Neural crest cell (in vitro differentiated cells): ENCODE measurements at places on chromosomes 13 and 19. TPM values are rescaled to one million over a fixed set of nuclear protein-coding genes. Genes with fewer than 3 reads are reported as not detected.
A peak's percentile ranks its signal among the peaks of the same experiment; 100 is the strongest.

GRCh38 chr13:40017662-40018262 is 362.3 kb downstream of the COG6 start:
- no peak for DNase-seq
- no peaks in the 10 kb centered on the region for H3K4me1 ChIP-seq
- no peak overlapping the region for H3K4me3 ChIP-seq
- H3K27ac ChIP-seq, result no peak overlapping the region
- H3K36me3 ChIP-seq, result no peaks in the 10 kb centered on the region

DNA sequence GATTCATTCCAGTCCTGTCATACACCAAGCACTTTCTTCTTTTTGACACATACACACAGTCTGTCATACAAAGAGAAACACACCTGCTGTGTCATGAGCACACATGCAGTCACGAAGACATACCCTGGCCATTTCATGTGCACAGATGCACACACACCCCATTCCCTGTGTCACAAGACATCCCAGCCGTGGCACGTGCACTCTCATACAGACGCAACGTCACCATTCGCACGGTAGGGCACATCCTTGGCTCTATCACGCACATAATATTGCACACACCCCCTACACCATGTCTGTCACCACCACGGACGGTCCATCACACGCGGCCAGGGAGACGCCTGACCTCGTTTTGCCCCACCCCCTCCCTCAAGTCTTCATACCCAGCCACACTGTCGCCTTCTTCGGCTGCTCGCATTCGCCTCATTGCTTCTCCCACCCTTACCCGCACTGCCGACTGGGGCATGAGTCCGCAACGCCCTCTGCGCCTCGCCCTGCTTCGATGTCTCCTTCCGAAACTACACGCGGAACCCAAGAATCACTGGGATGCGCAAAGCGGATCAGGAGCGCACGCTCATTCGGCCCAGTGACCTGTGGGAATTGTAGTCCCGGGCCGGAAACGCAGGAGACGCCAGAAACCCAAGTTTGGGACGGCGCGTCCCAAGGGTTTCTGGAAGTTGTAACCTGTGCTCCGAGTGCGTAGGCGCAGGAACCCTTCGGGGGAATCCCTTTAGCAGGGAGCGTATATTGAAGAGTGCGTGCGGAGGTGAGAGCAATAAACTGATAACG is 6.8 kb upstream of the ZNF283 start:
- H3K4me3 ChIP-seq, result no peak overlapping the region

Gene FBXO27
- total RNA-seq, result 4.9 and 6.8 TPM in 2 replicates

Gene ATXN8OS
- total RNA-seq, result not detected in 2 replicates

Gene PAK4
- total RNA-seq, result 54.4 and 56.8 TPM in 2 replicates

DNA sequence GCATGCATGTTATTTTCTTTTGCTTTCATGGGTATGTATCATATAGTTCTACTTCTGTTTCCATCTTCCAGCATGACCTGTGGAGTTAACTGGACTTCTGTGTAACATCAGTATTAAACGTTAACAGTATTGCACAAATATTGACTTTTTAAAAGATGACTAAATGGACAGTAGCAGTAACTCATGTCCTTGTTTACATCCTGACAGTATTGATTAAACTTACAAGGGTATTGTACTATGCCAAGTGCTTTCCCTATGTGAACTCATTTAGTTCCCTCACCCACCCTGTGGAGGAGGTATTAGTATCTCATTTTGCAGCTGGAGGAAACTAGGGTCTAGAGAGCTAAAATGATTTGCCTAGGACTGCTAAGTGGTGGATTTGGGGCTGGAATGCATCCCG is 128.7 kb upstream of the SLC10A2 start:
- no peaks in the 10 kb centered on the region for H3K27me3 ChIP-seq
- no peak overlapping the region for H3K4me3 ChIP-seq
- DNase-seq, result no peak
- H3K4me1 ChIP-seq, result peaks cover 23% of the 10 kb centered on the region

Gene TDRD3
- total RNA-seq, result 20.3 and 24.4 TPM in 2 replicates

Gene ZNF560
- 0.12 TPM in 1 of 2 replicates, not detected in the other for total RNA-seq

Gene ACP7
- total RNA-seq, result not detected in 2 replicates

DNA sequence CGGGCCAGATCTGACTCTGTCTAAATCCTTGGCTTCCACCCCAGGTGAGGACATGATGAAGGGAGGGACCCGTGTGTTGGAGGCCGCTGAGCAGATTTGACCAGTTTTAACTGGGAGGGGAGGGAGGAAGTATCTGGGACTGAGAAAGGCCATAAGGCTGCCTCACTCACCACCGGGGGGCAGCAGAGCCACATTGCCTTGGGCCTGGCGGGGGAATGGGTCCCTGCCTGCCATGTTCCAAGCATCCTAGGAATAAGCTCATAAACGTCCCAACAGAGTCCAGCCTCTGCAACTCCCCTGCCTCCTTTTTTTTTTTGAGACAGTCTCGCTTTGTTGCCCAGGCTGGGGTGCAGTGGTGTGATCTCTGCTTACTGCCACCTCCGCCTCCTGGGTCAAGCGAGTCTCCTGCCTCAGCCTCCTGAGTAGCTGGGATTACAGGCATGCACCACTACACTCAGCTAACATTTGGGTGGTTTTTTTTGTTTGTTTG is 15.5 kb downstream of the MAST3 start:
- peak overlapping the region; percentile 75 for H3K4me3 ChIP-seq
- H3K27me3 ChIP-seq, result peaks cover 22% of the 10 kb centered on the region
- DNase-seq, result peak; percentile 95
- H3K4me1 ChIP-seq, result peaks cover 19% of the 10 kb centered on the region

Gene NLRP4
- total RNA-seq, result not detected in 2 replicates

GRCh38 chr13:32252812-32253438 is 62.2 kb downstream of the ZAR1L start:
- no peaks in the 10 kb centered on the region for H3K4me1 ChIP-seq
- no peak overlapping the region for H3K27ac ChIP-seq
- no peaks in the 10 kb centered on the region for H3K27me3 ChIP-seq
- DNase-seq, result no peak

- H3K27ac ChIP-seq, result no peak overlapping the region
- DNase-seq, result no peak
- H3K4me3 ChIP-seq, result no peak overlapping the region
Observed at GRCh38 chr13:68428292-68428691, 1198.2 kb upstream of the PCDH9 start.

Gene ATP4B
- not detected in 2 replicates for total RNA-seq

GRCh38 chr19:43471091-43471490 is 5.7 kb upstream of the LYPD3 start:
- peaks cover 26% of the 10 kb centered on the region for H3K4me1 ChIP-seq
- H3K27me3 ChIP-seq, result peaks cover 2% of the 10 kb centered on the region
- H3K27ac ChIP-seq, result no peak overlapping the region
- H3K36me3 ChIP-seq, result no peaks in the 10 kb centered on the region

- no peaks in the 10 kb centered on the region for H3K27me3 ChIP-seq
- H3K4me1 ChIP-seq, result no peaks in the 10 kb centered on the region
- no peak for DNase-seq
- no peak overlapping the region for H3K4me3 ChIP-seq
Observed at GRCh38 chr13:98874029-98874397, 103.9 kb downstream of the DOCK9 start.

GRCh38 chr13:25963674-25964073 is 88.1 kb downstream of the SHISA2 start:
- H3K27me3 ChIP-seq, result no peaks in the 10 kb centered on the region
- DNase-seq, result no peak
- H3K4me3 ChIP-seq, result no peak overlapping the region
- H3K27ac ChIP-seq, result no peak overlapping the region
- no peaks in the 10 kb centered on the region for H3K4me1 ChIP-seq

GRCh38 chr19:17135001-17135853 is 59.6 kb downstream of the MYO9B start:
- peak; percentile 84 for DNase-seq
- H3K27me3 ChIP-seq, result no peaks in the 10 kb centered on the region
- H3K36me3 ChIP-seq, result no peaks in the 10 kb centered on the region
- peak overlapping the region; percentile 79 for H3K4me3 ChIP-seq
- H3K4me1 ChIP-seq, result peaks cover 40% of the 10 kb centered on the region

Gene MCEMP1
- total RNA-seq, result not detected in 2 replicates

Gene COX6B2
- 0.16 TPM in 1 of 2 replicates, not detected in the other for total RNA-seq

DNA sequence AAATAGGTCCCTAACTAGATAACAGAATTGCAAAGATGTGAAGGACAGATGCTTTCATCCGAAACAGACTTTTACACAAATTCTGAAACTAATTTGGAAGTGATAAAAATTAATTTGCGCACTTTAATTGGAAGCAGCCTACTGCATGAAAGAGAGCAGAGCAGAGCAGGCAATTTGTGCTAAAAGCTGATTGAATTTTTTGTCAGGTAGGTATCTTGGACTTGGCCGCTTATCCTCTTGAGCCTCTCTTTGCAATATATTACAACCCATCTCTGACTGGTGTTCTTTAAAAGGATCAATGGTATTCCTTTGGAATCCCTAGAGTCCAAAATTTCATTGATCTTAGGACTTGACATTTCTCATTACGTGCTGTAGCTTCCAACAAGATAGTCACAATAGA is 183.3 kb upstream of the MAB21L1 start:
- no peak overlapping the region for H3K4me3 ChIP-seq
- no peak overlapping the region for H3K27ac ChIP-seq
- no peaks in the 10 kb centered on the region for H3K4me1 ChIP-seq
- no peaks in the 10 kb centered on the region for H3K36me3 ChIP-seq
- DNase-seq, result no peak

- peaks cover 7% of the 10 kb centered on the region for H3K4me1 ChIP-seq
- peak overlapping the region; percentile 51 for H3K4me3 ChIP-seq
- H3K36me3 ChIP-seq, result no peaks in the 10 kb centered on the region
- peak; percentile 88 for DNase-seq
- peaks cover 45% of the 10 kb centered on the region for H3K27me3 ChIP-seq
Observed at GRCh38 chr19:7862413-7862951, 11.7 kb downstream of the PRR36 start.

DNA sequence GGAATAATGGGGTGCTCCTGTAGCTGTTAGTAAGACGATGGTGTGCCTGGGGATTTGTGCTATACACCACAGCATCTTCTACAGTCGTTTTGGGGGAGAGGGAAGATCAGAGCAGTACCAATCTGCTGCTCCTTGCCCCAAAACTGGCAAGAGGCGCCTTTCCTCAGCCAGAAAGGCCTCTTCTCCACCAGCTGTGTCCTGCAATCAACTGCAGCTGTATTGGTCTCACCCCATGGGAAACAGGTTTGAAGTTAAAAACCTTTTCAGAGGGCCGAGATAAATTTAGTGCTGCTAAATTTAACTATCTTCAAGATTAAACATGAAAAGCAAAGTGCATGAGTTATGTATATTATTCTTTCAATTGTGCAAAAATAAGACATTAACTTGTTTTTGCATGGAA is 1.2 kb upstream of the RNASEH2B start:
- H3K4me3 ChIP-seq, result peak overlapping the region; percentile 69
- no peaks in the 10 kb centered on the region for H3K36me3 ChIP-seq
- H3K27ac ChIP-seq, result no peak overlapping the region
- H3K4me1 ChIP-seq, result peaks cover 20% of the 10 kb centered on the region

Gene MCOLN1
- total RNA-seq, result 24.4 and 26.7 TPM in 2 replicates

DNA sequence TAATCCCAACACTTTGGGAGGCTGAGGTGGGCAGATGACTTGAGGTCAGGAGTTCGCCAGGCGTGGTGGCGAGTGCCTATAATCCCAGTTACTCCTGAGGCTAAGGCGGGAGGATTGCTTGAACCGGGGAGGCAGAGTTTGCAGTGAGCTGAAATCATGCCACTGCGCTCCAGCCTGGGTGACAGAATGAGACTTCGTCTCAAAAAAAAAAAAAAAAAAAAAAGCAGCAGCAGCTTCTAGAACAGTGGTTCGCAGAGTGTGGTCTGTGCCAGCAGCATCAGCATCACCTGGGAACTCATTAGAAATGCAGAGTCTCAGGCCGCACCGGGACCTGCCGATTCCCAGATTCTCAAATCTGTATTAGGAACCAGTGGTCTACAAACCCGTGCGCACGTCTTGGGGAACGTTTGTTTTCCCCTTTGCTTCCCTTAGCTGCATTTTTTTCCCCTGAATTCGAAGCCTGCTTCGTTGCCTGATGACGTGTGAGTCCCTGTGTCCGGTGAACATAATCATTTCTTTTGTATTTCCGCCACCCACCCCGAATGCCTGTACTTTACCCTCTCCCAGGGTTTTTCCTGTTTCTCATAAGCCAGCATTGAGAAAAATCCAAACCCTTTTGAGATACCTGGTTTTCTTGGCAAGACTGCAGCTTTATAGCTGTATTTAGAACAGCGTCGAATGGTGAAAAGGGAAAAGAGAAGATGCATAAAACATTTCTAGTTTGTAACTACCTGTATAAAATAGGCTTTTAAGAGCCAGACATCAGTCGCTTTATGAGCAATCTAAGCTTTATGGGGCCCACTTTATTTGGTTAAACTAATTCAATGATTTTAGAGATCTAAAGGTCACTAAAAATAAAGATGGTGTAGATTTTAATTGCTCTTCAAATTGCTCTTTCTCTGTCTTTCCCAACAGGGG is 49.8 kb downstream of the BICRA start:
- H3K27ac ChIP-seq, result peak overlapping the region; percentile 82
- H3K36me3 ChIP-seq, result peaks cover 10% of the 10 kb centered on the region
- no peak overlapping the region for H3K4me3 ChIP-seq
- DNase-seq, result no peak
- H3K4me1 ChIP-seq, result peaks cover 38% of the 10 kb centered on the region

DNA sequence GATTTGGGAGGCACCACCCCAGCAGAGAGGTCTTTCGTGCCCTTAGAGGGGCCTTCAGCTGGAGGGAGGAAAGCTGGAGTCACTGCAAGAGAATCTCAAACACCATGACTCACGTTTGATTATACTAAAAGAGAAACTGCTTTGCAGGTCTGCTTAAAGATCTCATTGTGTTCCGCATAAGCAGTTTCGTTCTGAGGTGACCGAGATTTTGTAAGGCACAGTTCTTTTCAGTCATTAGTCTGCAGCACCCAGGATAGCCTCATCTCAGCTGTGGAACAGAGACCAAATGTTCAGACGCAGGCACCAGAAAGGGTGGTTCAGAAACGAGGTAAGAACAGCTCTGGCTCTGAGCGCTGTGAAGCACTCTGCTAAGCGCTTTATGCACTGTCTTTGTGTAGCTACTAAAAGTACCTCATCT is 71.2 kb upstream of the GTF3A start:
- H3K36me3 ChIP-seq, result no peaks in the 10 kb centered on the region
- peaks cover 17% of the 10 kb centered on the region for H3K27me3 ChIP-seq
- H3K4me3 ChIP-seq, result no peak overlapping the region
- H3K27ac ChIP-seq, result peak overlapping the region; percentile 54
- H3K4me1 ChIP-seq, result peaks cover 17% of the 10 kb centered on the region

- no peaks in the 10 kb centered on the region for H3K4me1 ChIP-seq
- no peaks in the 10 kb centered on the region for H3K36me3 ChIP-seq
- H3K27ac ChIP-seq, result no peak overlapping the region
- peaks cover 16% of the 10 kb centered on the region for H3K27me3 ChIP-seq
- DNase-seq, result no peak
Observed at GRCh38 chr19:28074773-28075172, 1138.2 kb downstream of the UQCRFS1 start.

- H3K36me3 ChIP-seq, result peaks cover 2% of the 10 kb centered on the region
- peaks cover 27% of the 10 kb centered on the region for H3K4me1 ChIP-seq
- DNase-seq, result no peak
- H3K27ac ChIP-seq, result peak overlapping the region; percentile 64
- H3K27me3 ChIP-seq, result no peaks in the 10 kb centered on the region
Observed at GRCh38 chr13:91184244-91184926, 163.1 kb upstream of the MIR17HG start.

Gene DIRAS1
- 19.9 and 24.4 TPM in 2 replicates for total RNA-seq

- no peak overlapping the region for H3K27ac ChIP-seq
- no peaks in the 10 kb centered on the region for H3K27me3 ChIP-seq
- H3K4me3 ChIP-seq, result no peak overlapping the region
- H3K36me3 ChIP-seq, result no peaks in the 10 kb centered on the region
- H3K4me1 ChIP-seq, result no peaks in the 10 kb centered on the region
Observed at GRCh38 chr13:101515504-101515903, 63.0 kb downstream of the ITGBL1 start.

Gene CTU1
- 8.3 and 8.4 TPM in 2 replicates for total RNA-seq

GRCh38 chr19:28103921-28104320 is 1109.0 kb downstream of the UQCRFS1 start:
- H3K36me3 ChIP-seq, result no peaks in the 10 kb centered on the region
- peaks cover 64% of the 10 kb centered on the region for H3K27me3 ChIP-seq
- peaks cover 4% of the 10 kb centered on the region for H3K4me1 ChIP-seq
- no peak for DNase-seq

Gene CEBPA
- 1.5 and 1.7 TPM in 2 replicates for total RNA-seq

Gene RFXAP
- 13.9 and 17.1 TPM in 2 replicates for total RNA-seq

Gene TEX101
- total RNA-seq, result not detected in 2 replicates

Gene SLC7A10
- total RNA-seq, result 0.96 and 1.4 TPM in 2 replicates
